ENCODE measurements at places on chromosomes 7 and 10. TPM values are rescaled to one million over a fixed set of nuclear protein-coding genes. Genes with fewer than 3 reads are reported as not detected.

- no peak for DNase-seq
Observed at GRCh38 chr10:75034131-75034512, 77.3 kb upstream of the SAMD8 start.

DNA sequence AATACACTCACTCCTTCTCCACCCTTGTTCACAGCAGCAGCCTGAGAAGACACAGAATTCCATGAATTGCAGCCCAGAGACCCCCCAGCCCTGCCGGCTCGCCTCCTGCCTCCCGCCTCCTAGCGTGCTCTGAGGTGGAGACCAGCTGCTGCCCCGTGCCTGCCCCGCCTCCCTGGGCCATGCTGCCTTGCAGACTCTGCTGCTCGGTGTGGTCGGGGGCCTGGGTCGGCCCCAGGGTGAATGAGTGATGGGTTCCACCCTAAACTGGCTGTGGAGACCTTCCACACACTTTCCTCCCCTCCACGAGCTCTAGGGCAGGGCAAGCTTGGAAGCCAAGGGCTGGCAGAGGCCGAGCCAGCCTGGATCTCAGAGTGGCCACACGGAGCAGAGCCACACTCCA lies 479.3 kb downstream of the DNAJB6 start:
- DNase-seq = no peak

DNA sequence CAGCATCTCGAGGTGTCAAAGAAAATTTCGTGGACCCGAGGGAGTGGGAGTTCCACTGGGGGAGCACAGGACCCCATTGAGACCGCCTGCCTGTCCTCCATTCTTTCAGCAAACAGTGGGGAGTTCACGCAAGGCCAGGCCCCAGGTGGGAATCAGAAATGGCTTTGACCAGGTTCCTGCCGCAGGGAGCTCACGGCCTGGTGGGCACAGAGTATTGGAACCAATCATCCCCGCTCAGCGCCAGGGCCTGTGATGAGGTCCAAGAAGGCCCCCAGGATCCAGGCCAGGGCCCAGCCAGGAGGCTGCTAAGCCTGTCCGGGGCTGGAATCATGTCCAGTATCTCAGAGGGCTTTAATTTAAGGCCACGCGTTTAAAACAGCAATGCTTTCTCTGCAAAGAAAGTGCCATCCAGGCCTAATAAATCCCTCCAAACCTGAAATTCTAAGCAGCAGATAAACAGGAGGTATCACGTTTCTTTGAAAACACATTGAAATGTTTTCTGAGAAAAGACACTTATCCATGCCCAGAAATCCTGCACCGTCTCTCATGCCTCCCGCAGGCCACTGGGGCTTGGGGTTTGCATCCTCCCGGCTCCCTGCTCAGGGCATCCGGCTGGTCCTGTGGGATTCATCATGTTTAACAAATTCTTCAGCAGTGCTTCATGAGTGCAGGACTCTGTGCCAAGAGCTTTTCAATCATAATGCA lies 125.7 kb downstream of the OAT start:
- peak; percentile 51 for DNase-seq

GRCh38 chr7:23273141-23273599 lies 26.0 kb upstream of the MALSU1 start:
- peak; percentile 86 for DNase-seq

DNA sequence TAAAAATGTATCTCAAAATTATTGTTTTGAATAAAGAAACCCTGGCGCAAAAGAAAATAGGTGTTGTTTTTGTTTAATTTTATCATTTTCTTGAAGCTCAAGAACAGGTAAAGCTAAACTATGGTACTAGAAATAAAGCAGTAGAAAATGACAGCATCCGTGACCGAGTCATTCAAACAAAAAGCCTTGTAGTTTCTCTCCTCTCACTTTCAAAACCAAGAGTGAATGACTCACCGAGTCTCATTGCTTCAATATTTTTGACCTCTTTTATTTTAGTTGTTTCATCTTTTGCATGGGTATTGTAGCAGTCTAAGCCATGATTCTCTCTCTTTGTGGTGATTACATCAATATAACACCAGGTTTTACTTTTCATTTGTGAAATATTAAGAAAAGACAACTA lies 396.5 kb downstream of the POM121L12 start:
- no peak for DNase-seq

DNA sequence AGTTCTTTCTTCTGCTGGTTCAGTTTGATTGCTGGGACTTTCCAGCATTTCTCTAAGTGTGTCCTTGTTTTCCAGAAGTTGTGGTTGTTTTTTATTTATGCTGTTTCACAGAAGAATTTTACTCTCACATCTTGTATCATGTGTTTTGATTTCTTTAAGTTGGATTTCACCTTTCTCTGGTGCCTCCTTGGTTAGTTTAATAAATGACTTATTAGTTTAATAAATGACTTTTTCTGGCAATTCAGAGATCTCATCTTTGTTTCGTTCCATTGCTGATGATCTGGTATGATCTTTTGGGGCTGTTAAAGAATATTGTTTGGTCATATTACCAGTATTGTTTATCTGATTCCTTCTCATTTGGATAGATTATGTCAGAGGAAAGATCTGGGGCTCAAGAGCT lies 59.8 kb upstream of the CYP2C9 start:
- DNase-seq = no peak

DNA sequence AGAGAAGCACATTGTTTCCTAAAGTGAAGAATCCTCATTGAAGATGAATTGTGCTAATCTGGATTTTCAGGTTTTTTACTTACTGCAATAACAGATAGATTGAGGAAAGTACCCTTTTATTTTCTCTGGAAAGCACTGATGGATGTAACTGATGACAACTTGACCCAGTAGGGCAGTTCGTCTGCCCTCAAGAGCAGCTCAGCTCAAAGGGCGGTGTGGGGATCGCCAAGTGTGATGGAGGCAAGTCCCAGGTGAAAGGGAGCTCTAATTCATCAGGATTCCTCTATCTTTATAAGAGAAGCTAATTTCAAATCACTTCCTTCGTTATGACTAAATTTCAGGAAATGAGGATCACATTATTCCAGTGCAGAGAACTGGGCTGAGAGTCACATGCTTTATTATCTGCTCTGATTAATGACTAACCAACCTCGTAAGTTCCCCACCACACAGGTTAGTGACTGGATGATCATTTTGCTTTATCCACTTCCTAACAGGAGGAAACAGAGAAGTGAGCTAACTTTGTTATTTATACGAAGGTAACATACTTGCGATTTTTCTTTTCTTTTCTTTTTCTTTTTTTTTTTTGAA lies 98.8 kb downstream of the PFKFB3 start:
- no peak for DNase-seq

DNA sequence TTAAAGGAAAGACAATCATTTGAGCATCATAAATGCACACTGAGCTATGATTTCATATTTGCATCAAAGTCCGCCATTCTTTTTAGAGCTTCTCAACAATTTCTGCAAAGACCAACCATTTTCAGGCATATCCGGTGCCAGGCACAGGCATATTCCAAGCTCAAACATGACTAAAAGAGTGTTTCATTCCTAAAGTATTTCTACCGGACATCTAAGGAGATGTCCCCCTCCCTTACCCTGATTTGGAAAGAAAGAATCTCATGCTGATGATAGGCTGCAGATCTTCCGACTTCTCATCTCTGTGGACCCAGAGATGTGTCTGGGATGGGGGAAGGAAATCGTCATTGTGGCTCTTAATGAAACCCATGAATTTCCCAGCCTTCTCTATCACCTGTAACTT lies 600.5 kb upstream of the MGMT start:
- DNase-seq = no peak

DNA sequence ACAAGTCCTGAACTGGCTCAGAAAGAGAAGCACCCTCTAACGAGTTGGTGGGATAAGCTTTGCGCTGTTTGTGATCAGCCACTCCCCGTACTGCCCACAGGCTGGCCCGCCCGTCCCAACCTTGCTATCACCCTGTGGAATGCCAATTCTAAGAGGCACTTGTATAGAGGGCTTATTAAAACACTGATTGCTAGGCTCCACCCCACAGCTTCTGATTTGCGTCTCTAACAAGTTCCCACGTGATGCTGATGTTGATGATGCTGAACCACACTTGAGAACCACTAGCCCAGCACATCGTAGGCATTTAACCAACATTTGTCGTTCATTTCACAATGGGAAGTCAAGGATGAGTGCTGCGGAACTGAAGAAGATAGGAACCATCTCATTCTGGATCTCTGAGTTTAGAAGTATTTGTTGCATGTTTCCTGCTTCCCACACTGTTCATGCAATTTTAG lies 12.7 kb upstream of the GSAP start:
- no peak for DNase-seq

CALML3 gene
- not detected for total RNA-seq

FAM131B gene
- 2.6 TPM for total RNA-seq
